RWPE2 (cell line): ENCODE measurements at places on chromosomes 2 and 18.

GRCh38 chr2:135212757-135213156 lies 160.7 kb downstream of the RAB3GAP1 start:
- no peaks in the 10 kb centered on the region for H3K27me3 ChIP-seq
- H3K4me1 ChIP-seq, result no peaks in the 10 kb centered on the region
- no peak for DNase-seq
- H3K27ac ChIP-seq, result no peak overlapping the region
- H3K36me3 ChIP-seq, result peaks cover 5% of the 10 kb centered on the region; the same call in 1 of the 2 replicates
- no peak overlapping the region for H3K4me3 ChIP-seq

GRCh38 chr2:130834931-130835765 lies 1.6 kb upstream of the ARHGEF4 start:
- H3K27ac ChIP-seq, result peak overlapping the region; percentile 5
- H3K36me3 ChIP-seq, result no peaks in the 10 kb centered on the region; the same call in 1 of the 2 replicates
- no peaks in the 10 kb centered on the region for H3K27me3 ChIP-seq

DNA sequence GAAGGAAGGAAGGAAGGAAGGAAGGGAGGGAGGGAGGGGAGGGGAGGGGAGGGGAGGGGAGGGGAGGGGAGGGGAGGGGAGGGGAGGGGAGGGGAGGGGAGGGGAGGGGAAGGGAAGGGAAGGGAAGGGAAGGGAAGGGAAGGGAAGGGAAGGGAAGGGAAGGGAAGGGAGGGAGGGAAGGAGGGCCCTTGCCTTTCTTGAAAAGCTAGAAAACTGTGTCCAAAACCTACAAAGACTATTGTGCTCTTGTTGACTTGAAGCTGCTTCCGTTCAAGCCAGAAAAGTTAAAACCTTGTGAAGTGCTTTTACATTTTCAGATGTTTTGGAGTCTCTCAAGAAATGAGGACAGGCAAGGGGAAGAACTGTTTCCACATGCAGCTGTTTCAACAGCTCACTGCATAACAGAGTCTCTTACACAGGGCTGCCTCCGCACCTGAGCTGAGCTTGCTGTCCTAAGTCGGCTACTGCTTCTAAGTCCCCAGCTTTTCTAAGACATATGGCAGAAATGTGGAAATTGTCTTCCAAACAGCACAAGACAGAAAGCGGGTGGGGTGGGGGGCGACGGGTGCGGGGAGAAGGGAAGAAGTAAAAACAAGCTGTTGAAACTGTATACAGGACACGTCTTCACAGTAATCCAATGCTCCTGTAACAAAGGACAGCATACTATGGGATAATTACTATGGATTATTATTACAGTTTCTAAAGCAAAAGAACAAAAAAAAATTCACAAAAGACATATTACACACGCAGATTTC lies 46.1 kb downstream of the BCL11A start:
- H3K27me3 ChIP-seq, result no peaks in the 10 kb centered on the region
- H3K4me1 ChIP-seq, result no peaks in the 10 kb centered on the region
- H3K4me3 ChIP-seq, result no peak overlapping the region
- no peak overlapping the region for H3K27ac ChIP-seq

GRCh38 chr2:207219081-207219630 lies 53.4 kb upstream of the KLF7 start:
- no peaks in the 10 kb centered on the region for H3K27me3 ChIP-seq
- peak overlapping the region; percentile 44 for H3K27ac ChIP-seq
- no peak overlapping the region for H3K4me3 ChIP-seq
- no peaks in the 10 kb centered on the region for H3K36me3 ChIP-seq
- peaks cover 23% of the 10 kb centered on the region for H3K4me1 ChIP-seq
- no peak for DNase-seq

- no peak for DNase-seq
- H3K4me3 ChIP-seq, result no peak overlapping the region
- H3K27ac ChIP-seq, result no peak overlapping the region
- no peaks in the 10 kb centered on the region for H3K4me1 ChIP-seq
- no peaks in the 10 kb centered on the region for H3K36me3 ChIP-seq
- peaks cover 3% of the 10 kb centered on the region for H3K27me3 ChIP-seq
Measured at GRCh38 chr2:71711133-71711855, 257.9 kb downstream of the DYSF start.

DNA sequence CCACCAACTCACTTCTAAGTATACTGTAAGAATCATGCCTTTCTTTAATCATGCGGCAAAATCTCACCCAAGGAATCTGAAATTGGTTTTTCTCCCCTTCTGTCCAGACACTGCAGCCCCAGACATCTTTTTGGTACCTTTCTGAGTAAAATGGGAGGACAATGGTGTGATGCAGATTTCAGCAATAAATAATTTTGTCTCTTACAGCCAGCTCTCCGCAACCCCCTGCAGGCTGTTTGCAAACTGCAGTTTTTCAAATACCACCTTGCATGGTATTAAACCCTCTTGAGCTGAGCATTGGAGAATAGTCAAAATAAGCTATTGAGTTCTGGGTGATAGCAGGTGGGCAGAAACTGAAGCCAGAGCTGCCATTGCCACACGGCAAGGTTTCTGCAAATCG lies 32.2 kb downstream of the GPR39 start:
- H3K36me3 ChIP-seq, result no peaks in the 10 kb centered on the region
- no peak for DNase-seq
- peaks cover 3% of the 10 kb centered on the region for H3K4me1 ChIP-seq

DNA sequence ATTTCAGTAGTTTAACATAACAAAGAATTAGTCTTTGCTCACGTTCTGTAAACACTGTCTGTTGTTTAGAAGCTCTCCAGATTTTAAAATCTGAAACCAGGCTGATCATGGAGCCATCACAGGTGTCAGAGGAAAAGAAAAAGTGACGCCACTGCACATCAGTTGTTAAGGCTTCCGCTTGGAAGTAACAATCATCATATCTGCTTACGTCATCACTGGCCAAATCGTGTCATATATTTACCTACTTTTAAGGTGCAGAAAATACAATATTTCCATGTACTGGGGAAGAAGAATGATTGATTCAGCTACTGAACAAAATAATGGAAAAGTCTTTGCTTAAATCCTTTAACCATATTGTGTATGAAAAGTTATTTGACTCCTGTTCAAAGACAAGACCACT lies 382.6 kb upstream of the MC4R start:
- no peak overlapping the region for H3K27ac ChIP-seq
- H3K4me3 ChIP-seq, result no peak overlapping the region
- DNase-seq, result no peak
- peaks cover 3% of the 10 kb centered on the region for H3K27me3 ChIP-seq

- H3K4me1 ChIP-seq, result no peaks in the 10 kb centered on the region
- H3K27ac ChIP-seq, result no peak overlapping the region
- no peak overlapping the region for H3K4me3 ChIP-seq
Measured at GRCh38 chr2:189851174-189851826, 67.0 kb downstream of the PMS1 start.

- H3K27ac ChIP-seq, result no peak overlapping the region
- H3K4me1 ChIP-seq, result no peaks in the 10 kb centered on the region
- no peaks in the 10 kb centered on the region for H3K27me3 ChIP-seq
- DNase-seq, result no peak
- no peak overlapping the region for H3K4me3 ChIP-seq
Measured at GRCh38 chr2:47617028-47617427, 165.9 kb upstream of the MSH6 start.

GRCh38 chr2:205681401-205682238 lies 681 bp upstream of the NRP2 start:
- peak overlapping the region; percentile 46 for H3K4me3 ChIP-seq
- no peak for DNase-seq
- H3K4me1 ChIP-seq, result peaks cover 38% of the 10 kb centered on the region
- peak overlapping the region; percentile 46 for H3K27ac ChIP-seq
- H3K27me3 ChIP-seq, result no peaks in the 10 kb centered on the region

DNA sequence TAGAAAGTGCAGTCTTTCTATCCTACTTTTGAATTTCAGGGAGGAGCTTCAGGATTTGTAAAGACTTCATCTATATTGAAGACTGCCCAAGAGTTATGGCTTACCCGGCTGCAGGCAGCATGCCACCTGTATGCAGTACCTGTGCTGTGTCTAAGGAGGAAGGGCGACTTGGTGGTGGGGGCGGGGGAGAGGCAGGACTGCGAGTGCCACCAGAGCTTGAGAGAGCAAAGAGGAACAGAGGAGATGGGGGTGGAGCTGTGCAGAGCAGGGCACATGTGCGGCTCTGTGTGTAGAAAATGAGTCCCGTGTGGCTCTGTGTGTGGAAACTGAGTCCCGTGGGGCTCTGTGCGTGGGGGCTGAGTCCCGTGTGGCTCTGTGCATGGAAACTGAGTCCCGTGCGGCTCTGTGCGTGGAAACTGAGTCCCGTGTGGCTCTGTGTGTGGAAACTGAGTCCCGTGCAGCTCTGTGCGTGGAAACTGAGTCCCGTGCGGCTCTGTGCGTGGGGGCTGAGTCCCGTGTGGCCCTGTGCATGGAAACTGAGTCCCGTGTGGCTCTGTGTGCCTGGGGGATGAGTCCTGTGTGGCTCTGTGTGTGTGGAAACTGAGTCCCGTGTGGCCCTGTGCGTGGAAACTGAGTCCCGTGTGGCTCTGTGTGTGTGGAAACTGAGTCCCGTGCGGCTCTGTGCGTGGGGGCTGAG lies 43.2 kb downstream of the LDLRAD4 start:
- no peak overlapping the region for H3K4me3 ChIP-seq
- H3K4me1 ChIP-seq, result no peaks in the 10 kb centered on the region
- DNase-seq, result no peak

- H3K4me1 ChIP-seq, result no peaks in the 10 kb centered on the region
- no peaks in the 10 kb centered on the region for H3K36me3 ChIP-seq
- no peak for DNase-seq
- no peak overlapping the region for H3K4me3 ChIP-seq
Measured at GRCh38 chr2:42095923-42096408, 48.1 kb downstream of the PKDCC start.

DNA sequence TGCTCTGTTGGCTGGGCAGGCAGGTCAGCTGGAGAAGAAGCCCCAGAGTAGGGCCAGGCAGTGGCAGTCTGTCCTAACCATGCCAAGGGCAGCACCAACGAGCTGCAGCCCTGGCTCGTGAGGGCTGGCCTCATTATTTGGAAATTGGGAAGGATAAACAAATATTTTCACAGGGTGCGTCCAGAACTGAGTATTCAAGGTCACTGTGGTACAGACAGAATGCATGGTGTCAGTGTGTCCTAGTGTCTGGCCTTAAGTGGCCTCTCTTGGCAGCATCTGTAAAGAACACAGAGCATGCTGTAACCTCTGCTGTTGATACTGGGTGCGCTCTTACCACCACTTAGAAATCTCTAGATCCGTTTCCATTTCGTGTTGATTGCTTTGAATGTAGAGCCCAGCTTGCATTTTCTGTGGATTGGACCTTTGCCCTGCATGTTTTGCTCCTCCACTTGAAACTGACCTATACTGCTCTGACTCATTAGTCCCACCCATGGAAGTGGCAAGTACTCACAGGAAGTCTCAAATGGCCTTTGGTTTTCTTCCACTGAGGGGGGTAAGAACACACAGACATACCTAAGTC lies 88.2 kb downstream of the GREB1L start:
- no peaks in the 10 kb centered on the region for H3K27me3 ChIP-seq
- H3K4me3 ChIP-seq, result no peak overlapping the region
- DNase-seq, result no peak
- H3K36me3 ChIP-seq, result no peaks in the 10 kb centered on the region
- peak overlapping the region; percentile 53 for H3K27ac ChIP-seq
- peaks cover 11% of the 10 kb centered on the region for H3K4me1 ChIP-seq

DNA sequence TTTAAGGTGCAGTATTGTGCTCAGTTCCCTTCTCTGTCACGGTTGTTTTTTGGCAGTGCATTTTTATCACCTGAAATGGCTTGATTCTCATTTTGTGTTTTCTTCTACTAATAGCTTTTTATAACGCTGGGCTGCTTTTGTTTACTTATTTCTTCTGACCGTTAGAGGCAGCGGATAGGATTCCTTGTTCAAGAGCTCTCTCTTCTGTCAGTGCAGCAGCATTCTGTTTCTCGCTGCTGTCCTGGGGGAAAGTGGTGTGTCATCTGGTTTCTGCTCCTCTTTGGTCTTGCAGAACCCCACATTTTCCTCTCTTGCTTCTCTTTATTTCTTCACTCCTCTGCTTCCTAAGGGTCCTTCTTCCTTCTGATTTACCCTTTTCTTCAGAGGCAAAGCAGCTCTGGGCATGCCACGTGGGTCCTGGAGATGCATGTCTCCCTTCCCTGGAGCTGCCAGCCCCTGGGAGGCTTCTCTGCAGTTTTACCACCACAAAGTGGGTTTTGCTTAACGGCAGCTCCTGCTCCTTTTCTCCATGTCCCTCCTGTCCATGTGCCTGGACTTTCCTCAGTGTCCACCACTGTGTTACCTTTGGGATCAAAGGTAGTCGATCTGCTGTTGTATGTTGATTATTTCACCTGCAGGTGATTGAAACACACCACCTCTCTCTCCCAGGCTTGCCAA lies 47.3 kb upstream of the SNTG2 start:
- H3K36me3 ChIP-seq, result no peaks in the 10 kb centered on the region
- H3K27ac ChIP-seq, result no peak overlapping the region
- H3K4me1 ChIP-seq, result no peaks in the 10 kb centered on the region
- DNase-seq, result no peak
- no peak overlapping the region for H3K4me3 ChIP-seq
- H3K27me3 ChIP-seq, result no peaks in the 10 kb centered on the region

- no peak overlapping the region for H3K27ac ChIP-seq
- DNase-seq, result no peak
- no peak overlapping the region for H3K4me3 ChIP-seq
- no peaks in the 10 kb centered on the region for H3K36me3 ChIP-seq
Measured at GRCh38 chr2:44273596-44273995, 1.7 kb upstream of the SLC3A1 start.

GRCh38 chr18:79611040-79611681 lies 68.4 kb upstream of the CTDP1 start:
- no peaks in the 10 kb centered on the region for H3K36me3 ChIP-seq
- no peak overlapping the region for H3K4me3 ChIP-seq
- peak; percentile 67 for DNase-seq

- no peaks in the 10 kb centered on the region for H3K27me3 ChIP-seq
- H3K4me1 ChIP-seq, result peaks cover 23% of the 10 kb centered on the region
- DNase-seq, result no peak
Measured at GRCh38 chr2:71496156-71496770, 42.9 kb downstream of the DYSF start.

DNA sequence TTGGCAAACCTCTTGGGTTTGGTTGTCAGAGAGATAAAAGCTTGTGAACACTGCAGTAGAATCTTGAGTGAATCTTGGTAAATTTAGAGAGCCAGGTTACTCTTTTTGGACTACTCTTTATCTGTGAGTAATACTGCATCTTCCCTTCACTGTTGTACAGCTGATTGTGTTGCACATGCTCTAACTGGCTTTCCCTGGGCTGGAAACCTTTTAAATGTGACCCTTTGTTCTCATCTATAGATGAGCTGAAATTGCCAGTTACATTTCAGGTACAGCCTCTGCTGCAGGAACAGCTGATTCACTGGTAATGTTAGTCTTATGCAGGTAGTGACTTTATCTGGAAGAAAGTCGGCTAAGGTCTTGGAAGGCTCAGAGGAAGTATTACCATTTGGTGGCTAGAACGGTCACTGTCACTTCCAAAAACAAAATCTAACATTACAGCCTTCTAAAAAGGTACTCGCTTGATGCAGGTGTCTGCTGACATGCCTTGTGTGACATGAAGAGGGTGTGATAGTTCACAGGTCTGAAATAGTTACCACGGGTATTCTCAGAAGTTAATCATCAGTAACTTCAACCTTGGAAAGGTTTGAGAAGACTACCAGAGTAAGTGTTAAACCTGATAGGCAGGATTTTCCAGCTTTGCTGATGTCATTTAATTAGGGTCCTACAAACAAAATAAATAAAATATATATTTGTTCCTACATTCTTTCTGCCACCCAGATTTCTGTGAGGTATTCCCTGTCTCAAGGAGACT lies 851.1 kb downstream of the SLC4A3 start:
- H3K4me1 ChIP-seq, result no peaks in the 10 kb centered on the region
- DNase-seq, result no peak
- H3K36me3 ChIP-seq, result no peaks in the 10 kb centered on the region
- H3K27ac ChIP-seq, result no peak overlapping the region
- no peaks in the 10 kb centered on the region for H3K27me3 ChIP-seq
